ENCODE measurements at places on chromosomes 2 and 18.

- no peak overlapping the region for H3K27ac ChIP-seq
- no peaks in the 10 kb centered on the region for H3K36me3 ChIP-seq
- H3K4me3 ChIP-seq: no peak overlapping the region
- H3K27me3 ChIP-seq: no peaks in the 10 kb centered on the region
- no peak for DNase-seq
- H3K4me1 ChIP-seq: no peaks in the 10 kb centered on the region
Measured at GRCh38 chr2:114642166-114642770, 199.8 kb downstream of the DPP10 start.

GRCh38 chr2:214064471-214064870 is 346.4 kb upstream of the VWC2L start:
- no peak for DNase-seq
- no peaks in the 10 kb centered on the region for H3K27me3 ChIP-seq
- no peaks in the 10 kb centered on the region for H3K4me1 ChIP-seq
- H3K27ac ChIP-seq: no peak overlapping the region
- no peak overlapping the region for H3K4me3 ChIP-seq

- peak; percentile 45 for DNase-seq
- H3K4me3 ChIP-seq: no peak overlapping the region
- H3K4me1 ChIP-seq: no peaks in the 10 kb centered on the region
- no peaks in the 10 kb centered on the region for H3K36me3 ChIP-seq
Measured at GRCh38 chr2:45973426-45973825, 322.0 kb downstream of the PRKCE start.

DNA sequence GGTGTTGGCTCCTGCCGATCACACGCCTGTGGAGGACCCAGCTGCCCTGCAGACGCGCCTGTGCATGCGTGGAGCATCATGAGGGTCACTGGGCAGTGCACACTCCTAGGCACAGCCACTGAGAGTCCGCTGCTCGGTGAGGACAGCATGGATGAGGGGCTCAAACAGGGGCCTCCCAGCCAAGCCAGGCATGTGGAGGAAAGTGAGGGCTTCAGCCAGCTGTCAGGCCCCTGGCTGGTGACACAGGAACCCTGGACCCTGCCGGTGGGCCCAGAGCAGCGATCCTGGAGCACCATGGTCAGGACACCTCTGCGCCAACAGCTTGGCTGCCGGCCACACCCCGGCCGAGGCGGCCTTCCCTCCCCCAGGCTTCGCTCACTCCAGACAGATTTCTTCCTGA is 171.2 kb downstream of the RTP5 start:
- DNase-seq: no peak
- peaks cover 45% of the 10 kb centered on the region for H3K27me3 ChIP-seq
- no peaks in the 10 kb centered on the region for H3K4me1 ChIP-seq
- no peaks in the 10 kb centered on the region for H3K36me3 ChIP-seq
- H3K27ac ChIP-seq: no peak overlapping the region

DNA sequence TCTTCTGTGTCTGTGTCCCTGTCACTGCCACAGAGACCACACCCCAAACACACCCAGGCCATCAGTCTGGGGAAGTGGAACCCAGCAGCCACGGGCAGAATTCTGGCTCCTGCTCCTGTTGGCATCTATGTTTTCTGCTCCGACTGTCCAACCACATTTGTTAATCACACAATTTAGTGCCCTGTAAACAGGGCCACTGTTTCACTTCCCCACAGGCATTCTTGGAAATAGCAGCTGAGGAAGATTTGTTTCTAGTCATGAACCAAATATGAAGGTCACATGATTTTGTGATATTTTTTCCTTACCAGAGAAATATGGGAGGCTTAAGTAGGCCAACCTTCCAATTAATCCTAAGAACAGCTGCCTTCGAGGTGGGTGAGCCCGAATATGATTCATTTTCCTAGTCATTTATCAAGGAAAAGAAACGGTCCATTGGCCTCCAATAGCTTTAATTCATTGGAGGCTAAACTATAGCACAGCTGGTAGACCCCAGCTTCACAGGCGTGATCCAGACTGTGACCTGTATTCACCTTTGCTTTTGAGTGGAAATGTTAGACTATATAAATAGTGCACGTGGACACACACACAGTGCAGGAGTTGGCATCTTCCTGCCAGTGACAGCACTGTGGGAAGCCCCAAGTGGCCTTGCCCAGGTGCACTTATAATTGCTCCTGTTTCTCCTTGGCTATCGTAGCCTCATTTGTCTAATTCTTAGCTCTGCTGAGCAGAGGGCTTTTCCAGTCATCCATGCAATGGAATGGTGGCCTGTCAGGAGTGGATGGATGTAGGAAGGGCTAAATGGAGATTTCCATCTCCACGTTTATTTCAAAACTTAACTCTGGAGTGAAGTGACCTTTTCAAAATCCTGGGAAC is 267.9 kb downstream of the LPIN1 start:
- H3K27me3 ChIP-seq: no peaks in the 10 kb centered on the region
- H3K4me1 ChIP-seq: no peaks in the 10 kb centered on the region
- H3K36me3 ChIP-seq: no peaks in the 10 kb centered on the region
- no peak overlapping the region for H3K4me3 ChIP-seq
- DNase-seq: no peak

GRCh38 chr2:8918412-8918811 is 81.0 kb upstream of the KIDINS220 start:
- H3K4me1 ChIP-seq: no peaks in the 10 kb centered on the region
- DNase-seq: no peak
- no peak overlapping the region for H3K4me3 ChIP-seq
- peaks cover 9% of the 10 kb centered on the region for H3K36me3 ChIP-seq

DNA sequence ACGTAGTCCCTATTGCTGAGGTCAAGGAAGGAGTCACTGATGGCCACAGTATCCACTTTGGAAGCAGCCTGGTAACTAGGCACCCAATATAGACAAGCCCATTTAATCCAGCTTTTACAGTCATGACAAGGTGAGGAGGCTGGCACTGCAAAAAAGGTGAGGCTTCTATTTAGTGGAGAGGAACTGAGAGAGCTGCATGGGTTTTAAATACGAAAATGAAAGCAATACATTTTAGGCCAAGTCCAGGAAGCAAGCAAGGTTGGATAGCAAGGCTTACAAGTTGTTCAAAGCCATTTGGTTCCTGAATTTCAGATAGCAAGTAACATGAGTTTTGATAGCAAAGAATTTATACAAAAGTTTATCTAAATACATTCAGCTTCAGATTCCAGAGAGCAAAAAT is 80.4 kb downstream of the SGPP2 start:
- H3K27me3 ChIP-seq: no peaks in the 10 kb centered on the region
- peaks cover 76% of the 10 kb centered on the region for H3K36me3 ChIP-seq
- peaks cover 6% of the 10 kb centered on the region for H3K4me1 ChIP-seq
- H3K4me3 ChIP-seq: no peak overlapping the region
- H3K27ac ChIP-seq: no peak overlapping the region
- DNase-seq: no peak

- H3K4me3 ChIP-seq: no peak overlapping the region
- H3K27me3 ChIP-seq: no peaks in the 10 kb centered on the region
- DNase-seq: no peak
- H3K36me3 ChIP-seq: peaks cover 6% of the 10 kb centered on the region
- no peak overlapping the region for H3K27ac ChIP-seq
Measured at GRCh38 chr2:69624131-69624530, 19.4 kb downstream of the AAK1 start.

- H3K36me3 ChIP-seq: peaks cover 49% of the 10 kb centered on the region
- H3K27ac ChIP-seq: peak overlapping the region; percentile 99
- peaks cover 12% of the 10 kb centered on the region for H3K4me1 ChIP-seq
- H3K4me3 ChIP-seq: peak overlapping the region; percentile 96
- no peaks in the 10 kb centered on the region for H3K27me3 ChIP-seq
- no peak for DNase-seq
Measured at GRCh38 chr18:11850821-11851145, 430 bp upstream of the CHMP1B start.

- H3K27me3 ChIP-seq: no peaks in the 10 kb centered on the region
- no peaks in the 10 kb centered on the region for H3K36me3 ChIP-seq
- no peaks in the 10 kb centered on the region for H3K4me1 ChIP-seq
- no peak overlapping the region for H3K27ac ChIP-seq
- no peak overlapping the region for H3K4me3 ChIP-seq
- DNase-seq: peak; percentile 56
Measured at GRCh38 chr2:220053919-220054318, 426.5 kb downstream of the SLC4A3 start.

- H3K4me3 ChIP-seq: peak overlapping the region; percentile 21
- peaks cover 28% of the 10 kb centered on the region for H3K4me1 ChIP-seq
- H3K36me3 ChIP-seq: no peaks in the 10 kb centered on the region
- H3K27me3 ChIP-seq: no peaks in the 10 kb centered on the region
- DNase-seq: peak; percentile 87
Measured at GRCh38 chr2:237143676-237144440, 58.2 kb downstream of the COPS8 start.

GRCh38 chr2:235752846-235753245 is 259.0 kb downstream of the AGAP1 start:
- H3K36me3 ChIP-seq: peaks cover 38% of the 10 kb centered on the region
- no peak for DNase-seq
- peaks cover 25% of the 10 kb centered on the region for H3K4me1 ChIP-seq
- no peaks in the 10 kb centered on the region for H3K27me3 ChIP-seq
- no peak overlapping the region for H3K27ac ChIP-seq
- no peak overlapping the region for H3K4me3 ChIP-seq

DNA sequence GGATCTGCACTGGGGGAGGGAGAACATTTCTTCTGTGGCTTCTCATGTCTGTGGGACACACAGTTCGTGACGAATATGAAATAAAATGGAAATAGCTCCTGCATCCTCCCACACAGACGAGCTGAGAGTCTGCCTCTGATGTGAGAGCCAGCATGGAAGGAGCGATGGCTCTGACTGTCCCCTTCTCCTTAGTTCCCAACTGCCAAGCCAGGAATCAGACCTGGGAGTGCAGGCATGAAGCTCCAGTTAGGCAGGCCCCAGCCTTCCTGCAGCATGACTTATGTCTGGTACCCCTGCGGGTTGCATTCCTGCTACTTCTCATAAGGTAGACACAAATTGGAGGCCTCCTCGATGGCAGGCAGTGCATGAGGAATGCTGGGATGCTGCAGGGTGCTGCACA is 56.2 kb downstream of the PRKCE start:
- H3K4me3 ChIP-seq: no peak overlapping the region
- no peak overlapping the region for H3K27ac ChIP-seq
- H3K27me3 ChIP-seq: no peaks in the 10 kb centered on the region
- DNase-seq: no peak
- H3K4me1 ChIP-seq: no peaks in the 10 kb centered on the region

GRCh38 chr2:227890495-227891079 is 19.2 kb downstream of the DAW1 start:
- no peak overlapping the region for H3K4me3 ChIP-seq
- H3K36me3 ChIP-seq: no peaks in the 10 kb centered on the region
- H3K4me1 ChIP-seq: peaks cover 13% of the 10 kb centered on the region
- H3K27ac ChIP-seq: no peak overlapping the region

All from MCF 10A (cell line).